ENCODE measurements at places on chromosomes 12 and 14.

- DNase-seq = no peak
These were observed 110.3 kb downstream of the HMGA2 start for GRCh38 chr12:65934480-65935115.

DNA sequence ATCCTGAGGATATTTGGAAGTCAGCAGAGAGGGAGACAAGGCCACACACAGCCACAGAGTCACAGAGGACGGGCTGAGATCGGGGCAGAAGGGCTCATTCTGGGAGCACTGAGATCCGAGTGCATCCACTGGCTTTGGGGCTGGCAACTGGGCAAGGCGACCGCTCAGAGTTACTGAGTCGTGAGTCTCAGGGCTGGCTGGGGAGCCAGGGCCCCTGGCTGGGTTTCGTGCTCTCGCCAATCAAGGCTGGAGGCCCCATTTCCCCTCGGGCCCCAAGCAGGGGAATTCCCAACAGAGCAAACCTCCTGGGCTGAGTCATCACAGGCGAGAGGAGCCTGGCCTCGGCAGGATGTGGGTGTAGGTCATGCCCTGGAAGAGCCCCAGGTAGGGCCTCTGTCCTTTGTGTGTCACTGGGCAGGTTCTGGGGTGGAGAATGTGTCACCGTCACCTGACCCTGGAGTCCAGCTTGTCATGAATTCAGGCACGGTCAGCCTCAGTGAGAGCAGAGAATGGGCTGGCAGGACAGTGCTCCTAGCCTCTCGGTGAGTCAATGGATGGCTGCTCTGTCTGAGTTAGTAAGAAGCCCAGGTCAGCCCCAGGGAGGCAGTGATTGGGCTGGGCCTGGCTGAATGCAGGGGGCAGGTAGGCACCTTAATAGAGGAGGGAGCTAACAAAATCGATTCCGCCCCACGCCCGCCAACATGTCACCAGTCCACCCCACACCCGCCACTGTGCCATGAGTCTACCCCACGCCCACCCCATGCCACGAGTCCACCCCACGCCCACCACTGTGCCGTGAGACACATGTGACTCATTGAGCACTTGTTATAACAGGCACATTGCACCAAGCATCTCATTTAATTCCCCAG is 16.9 kb downstream of the ASB2 start:
- peak; percentile 80 for DNase-seq

GRCh38 chr14:52694761-52695480 is 437 bp downstream of the ERO1A start:
- peak; percentile 44 for DNase-seq

- no peak for DNase-seq
These were observed 246.7 kb upstream of the G2E3 start for GRCh38 chr14:30312214-30312613.

GRCh38 chr14:103872481-103873113 is 25.2 kb upstream of the PPP1R13B start:
- no peak for DNase-seq

DNA sequence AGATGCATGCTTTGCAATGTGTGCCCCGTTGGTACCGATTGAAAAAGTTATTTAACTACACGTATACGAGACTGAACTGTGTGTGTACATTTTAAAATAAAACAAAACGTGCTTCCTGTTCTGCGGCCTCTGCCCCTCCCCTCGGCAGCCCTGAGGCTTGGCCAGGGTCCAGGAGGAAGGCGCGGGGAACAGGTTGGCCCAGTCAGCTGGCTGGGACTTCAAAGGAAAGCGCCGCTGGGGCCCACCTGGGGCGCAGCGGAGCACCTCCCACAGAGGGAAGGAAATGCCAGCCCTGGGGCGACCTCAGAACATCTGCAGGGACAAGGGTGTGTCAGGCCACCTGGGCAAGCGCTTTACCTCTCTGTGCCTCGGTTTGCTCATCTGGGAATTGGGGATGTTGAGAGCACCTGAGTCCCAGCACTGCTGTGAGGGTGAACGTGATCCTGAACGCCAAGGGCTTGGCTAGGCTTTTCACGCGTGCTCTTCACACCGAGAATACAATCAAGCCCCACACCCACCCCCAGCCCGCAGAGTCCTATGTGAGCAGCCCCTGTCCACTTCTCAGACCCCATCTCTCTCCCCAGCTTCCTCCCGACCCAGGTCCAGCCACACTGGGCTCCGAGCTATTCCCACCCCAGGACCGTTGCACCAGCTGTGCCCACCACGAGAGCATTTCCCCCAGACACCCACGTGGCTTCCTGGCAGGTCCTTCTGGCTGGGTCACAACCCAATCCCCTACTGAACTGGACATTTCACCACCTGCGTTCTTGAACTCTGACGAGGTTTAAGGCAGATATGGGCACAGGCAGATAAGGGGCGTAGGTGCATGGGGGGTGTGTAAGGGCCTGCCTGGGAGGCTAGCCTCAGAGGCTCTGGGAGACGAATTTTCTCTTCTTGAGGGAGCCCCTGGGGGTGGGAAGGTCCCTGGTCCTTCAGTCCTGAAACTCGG is 41.9 kb upstream of the NCOR2 start:
- peak; percentile 38 for DNase-seq

DNA sequence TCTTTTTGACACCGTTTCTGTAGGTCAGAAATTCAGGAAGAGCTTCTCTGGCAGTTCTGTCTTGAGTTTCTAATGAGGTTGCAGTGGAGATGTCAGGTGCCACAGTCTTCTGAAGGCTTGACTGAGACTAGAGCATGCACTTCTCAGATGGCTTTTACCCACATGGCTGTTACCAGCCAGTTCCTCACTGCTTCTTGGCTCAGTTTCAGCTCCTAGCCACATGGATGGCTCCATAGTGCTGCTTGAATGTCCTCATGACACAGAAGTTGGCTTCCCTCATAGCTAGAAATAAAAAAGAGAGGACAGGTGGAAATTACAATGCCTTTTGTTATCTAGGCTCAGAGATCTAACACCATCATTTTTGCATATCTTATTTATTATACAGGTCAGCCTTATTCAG is 38.1 kb upstream of the SLC2A13 start:
- DNase-seq = no peak

DNA sequence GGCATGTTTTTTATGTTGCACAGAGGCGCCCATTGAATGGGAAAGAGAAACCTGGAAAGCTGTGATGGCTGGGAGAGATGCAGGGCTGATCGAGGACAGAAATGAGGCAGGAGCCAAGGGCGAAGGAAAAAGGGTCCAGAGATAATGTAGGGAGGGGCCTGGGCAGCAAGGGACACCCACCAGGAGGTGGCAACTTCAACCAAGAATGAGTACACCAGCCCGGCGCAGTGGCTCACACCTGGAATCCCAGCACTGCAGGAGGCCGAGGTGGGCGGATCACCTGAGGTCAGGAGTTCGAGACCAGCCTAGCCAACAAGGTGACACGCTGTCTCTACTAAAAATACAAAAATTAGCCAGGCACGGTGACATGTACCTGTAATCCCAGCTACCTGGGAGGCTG is 4.0 kb downstream of the SSH1 start:
- DNase-seq = no peak

GRCh38 chr14:76354310-76354709 is 21.6 kb upstream of the ESRRB start:
- DNase-seq = no peak

- no peak for DNase-seq
These were observed 90.6 kb downstream of the ACSS3 start for GRCh38 chr12:81168445-81168844.

DNA sequence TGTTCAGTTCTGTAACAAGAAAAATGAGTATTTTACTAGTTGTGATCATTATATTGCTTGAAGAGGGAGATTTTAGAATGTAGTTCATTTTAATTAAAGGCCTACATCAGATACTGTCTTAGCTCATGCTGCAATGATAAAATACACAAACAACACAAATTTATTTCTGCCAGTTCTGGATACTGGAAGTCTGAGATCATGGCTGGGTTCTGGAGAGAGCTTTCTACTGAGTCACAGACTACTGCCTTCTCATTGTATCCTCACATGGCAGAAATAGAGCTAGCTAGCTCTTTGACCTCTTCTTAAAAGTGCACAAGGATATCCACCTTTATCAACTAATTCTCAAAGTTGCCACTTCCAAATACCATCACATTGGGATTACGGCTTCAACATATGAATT is 53.8 kb downstream of the MIS18BP1 start:
- DNase-seq = no peak

- DNase-seq = no peak
These were observed 58.1 kb downstream of the DAAM1 start for GRCh38 chr14:59246566-59246965.
